ENCODE measurements at places on chromosomes 11 and 22.
A peak's percentile ranks its signal among the peaks of the same experiment; 100 is the strongest.

- DNase-seq = no peak
These were observed 56.0 kb upstream of the B3GNT6 start for GRCh38 chr11:76978239-76978638.

GRCh38 chr11:91081440-91082043, 858.7 kb upstream of the CHORDC1 start:
- no peak for DNase-seq

DNA sequence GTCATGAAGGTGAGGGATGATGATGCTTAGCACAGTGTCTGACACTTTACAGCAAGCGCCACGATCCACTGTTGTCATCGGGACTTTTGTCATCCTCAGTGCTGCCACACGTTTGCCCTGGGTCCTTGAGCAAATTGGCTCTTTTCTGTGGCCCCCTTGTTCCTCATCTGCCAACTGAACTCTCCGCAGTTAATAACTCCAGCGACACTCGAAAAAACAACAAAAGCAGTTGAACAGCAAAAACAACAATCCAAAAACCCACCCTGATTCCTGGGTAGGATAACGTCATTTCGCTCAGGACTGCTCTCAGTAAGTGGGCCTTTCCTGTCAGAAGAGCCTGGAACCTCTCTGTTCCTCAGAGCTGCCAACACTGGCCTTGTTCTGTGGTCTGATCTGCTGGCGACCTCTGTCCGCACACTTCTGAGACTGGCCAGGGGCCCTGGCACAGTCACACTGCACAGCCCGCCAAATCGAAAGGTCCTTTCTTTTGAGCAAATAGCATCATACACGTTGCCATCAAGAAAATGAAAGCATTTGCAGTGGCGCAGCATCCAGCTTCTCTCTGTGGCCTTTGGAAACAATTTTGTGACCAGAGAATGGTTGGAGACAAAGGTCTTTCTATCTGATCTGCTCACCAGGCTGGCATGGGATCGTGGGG, 79.9 kb upstream of the SYT13 start:
- DNase-seq = no peak

- DNase-seq = no peak
These were observed 23.1 kb upstream of the CD82 start for GRCh38 chr11:44542372-44542771.

GRCh38 chr11:45649544-45650165, 15.8 kb downstream of the CHST1 start:
- DNase-seq = no peak

DNA sequence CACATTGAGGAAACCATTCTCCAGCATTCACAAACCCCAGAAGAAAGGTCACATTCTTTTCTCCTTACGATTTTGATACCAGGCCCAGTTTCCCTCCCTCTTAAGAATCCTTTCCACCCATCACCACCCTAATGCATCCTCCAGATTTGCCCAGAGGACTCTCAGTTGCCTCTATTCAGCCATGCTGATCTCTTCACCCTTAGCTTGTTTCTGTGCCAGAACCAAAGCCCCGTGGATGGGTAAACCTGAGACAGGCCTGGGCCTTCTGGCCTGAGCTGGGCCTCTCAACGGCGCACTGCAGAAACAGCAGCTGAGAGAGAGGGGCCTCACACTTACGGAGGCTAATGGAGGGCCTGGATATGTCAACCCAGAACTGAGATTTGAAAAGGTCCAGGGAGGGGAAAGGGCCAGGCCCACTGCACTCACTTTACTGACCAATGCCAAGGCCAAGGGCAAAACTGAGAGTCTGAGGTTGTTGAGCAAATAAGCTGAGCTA, 32.2 kb upstream of the OAF start:
- DNase-seq = no peak

DNA sequence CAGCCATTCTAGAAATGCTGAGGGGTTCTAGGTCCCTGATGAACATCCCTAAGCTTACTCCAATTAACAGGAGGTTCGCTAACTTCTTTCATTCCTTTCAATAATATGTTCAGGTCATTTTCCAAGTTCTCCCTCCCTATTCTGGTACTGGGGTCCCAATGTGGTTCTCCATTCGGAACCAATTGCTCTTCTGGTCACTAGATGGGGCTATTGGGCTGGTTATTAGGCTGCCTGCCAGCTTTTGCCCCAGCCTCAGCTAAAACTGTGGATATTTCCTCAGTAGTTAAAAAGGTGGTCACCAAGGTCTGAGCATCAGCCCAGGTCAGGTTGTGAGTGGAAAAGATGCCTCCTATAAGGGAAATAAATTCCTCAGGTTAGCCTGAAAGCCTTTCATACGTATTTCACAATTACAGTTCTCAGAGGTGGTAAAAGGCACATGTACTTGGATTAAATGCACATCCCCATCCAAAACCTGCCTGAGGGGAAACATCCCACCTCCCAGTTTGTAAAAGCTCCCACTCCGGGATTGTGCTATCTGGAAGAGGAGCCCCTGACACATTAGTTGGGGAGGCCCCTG, 161.1 kb upstream of the CCDC179 start:
- DNase-seq = no peak

- no peak for DNase-seq
These were observed 83.2 kb upstream of the PITPNB start for GRCh38 chr22:28002181-28002700.

GRCh38 chr11:111733016-111733415, 33.2 kb downstream of the PPP2R1B start:
- no peak for DNase-seq

DNA sequence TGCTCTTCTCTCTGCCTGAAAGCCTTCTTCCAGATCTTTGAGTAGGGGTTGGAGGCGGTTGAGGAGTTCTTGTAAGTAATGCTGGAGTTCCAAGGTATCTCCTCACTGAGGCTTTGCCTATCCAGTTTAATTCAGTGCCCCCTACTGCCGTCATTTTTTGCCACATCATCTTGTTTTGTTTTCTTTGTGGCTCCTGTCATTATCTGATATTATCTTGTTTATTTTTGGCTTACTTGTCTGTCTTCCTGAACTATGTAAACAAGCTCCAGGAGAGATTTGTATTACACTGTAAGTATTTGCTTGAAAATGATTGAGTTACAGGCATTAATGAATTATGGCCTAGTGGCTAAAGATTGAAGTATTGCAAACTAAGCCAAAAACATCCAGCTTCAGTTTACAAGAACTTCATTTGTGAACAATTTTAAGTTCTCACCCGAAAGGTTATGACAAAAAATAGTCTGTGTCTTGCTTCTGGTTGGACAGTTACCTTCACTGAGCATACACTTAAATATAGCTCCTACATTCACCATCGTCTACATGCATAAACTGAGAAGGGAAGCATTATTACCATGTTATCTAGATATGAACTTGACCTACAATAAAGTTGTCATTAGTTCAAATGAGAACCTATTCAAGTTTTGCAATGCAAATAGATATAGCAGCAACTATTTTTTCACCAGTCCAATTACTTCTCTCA, 154.8 kb downstream of the ARHGAP42 start:
- DNase-seq = no peak

DNA sequence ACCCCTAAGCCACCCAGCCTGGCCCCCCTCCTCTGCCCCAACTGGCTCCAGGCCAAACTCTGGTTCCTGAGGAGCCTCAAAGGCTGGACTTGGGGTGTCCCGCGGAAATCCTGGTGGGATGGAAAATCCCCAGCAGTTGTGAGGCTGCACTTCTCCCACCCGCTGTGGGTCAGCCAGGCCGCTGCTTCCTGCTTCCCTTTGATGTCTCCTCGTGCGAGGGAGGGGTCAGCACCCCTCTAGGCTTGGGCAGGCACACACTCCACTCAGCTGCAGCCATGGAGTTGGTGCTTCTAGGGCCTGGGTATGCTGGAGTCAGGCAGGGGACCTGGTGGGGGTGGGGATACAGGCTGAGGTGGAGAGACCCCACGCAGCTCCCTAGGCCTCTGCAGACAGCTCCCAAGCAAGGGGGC, 12.0 kb downstream of the KCNQ1OT1 start:
- DNase-seq = no peak

- DNase-seq = no peak
These were observed 1071.4 kb downstream of the JRKL start for GRCh38 chr11:97461044-97461880.

DNA sequence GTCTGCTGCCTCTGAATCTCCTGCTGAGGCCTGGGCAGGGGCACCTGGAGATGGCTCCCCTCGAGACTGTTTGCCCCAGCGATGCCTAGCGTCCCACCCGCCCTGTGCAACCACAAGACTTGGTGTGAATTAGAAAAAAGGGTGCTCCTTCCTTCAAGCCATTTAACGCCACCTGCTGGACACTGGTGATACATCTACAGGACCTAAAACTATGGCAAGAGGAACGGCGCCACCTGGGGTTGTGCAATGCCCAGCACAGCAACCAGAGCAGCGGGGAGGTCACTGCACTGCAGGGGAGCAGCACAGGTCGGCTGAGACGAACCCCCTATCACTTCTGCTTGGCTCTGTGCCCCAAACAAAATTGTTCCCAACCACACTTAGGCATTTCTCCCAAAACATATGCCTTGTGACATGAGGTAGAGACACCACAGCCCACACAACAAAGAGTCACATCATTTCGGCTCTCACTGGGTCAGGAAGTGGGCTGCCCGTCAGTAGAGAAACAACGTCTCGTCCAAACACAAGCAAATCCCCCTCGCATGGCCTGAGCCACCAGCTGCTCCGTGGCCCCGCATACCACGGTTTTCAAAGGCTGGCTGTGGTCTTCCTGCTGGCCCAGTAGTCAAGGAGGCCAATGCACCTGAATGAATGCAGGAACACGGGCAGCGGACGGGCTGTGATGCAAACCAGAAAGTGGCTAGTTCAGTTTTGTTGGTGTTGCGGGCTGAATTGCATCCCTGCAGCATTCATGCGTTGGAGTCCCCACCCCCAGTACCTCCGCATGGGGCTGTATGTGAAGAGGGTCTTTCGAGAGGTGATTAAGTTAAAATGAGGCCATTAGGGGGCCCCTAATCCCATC, 171.9 kb downstream of the SHANK2 start:
- DNase-seq = peak; percentile 23

DNA sequence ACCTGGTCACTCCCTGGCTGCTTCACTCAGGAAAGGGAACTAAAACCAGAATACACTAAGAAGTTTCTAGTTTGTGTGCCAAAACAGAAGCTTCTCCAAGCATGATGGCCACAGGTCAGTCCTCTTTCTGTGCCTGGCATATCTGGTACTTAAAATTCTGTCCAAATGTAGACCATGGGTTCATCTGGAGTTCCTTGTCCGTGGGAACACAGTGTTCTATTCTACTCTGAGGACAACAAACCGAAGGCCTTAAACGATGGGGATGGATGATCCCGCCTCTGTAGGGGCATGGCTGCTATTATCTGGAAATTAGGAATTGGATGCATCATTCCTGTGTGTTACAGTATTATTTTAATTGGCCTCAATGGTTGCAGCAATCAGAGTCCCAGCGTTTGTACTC, 6.1 kb upstream of the DLAT start:
- DNase-seq = no peak

DNA sequence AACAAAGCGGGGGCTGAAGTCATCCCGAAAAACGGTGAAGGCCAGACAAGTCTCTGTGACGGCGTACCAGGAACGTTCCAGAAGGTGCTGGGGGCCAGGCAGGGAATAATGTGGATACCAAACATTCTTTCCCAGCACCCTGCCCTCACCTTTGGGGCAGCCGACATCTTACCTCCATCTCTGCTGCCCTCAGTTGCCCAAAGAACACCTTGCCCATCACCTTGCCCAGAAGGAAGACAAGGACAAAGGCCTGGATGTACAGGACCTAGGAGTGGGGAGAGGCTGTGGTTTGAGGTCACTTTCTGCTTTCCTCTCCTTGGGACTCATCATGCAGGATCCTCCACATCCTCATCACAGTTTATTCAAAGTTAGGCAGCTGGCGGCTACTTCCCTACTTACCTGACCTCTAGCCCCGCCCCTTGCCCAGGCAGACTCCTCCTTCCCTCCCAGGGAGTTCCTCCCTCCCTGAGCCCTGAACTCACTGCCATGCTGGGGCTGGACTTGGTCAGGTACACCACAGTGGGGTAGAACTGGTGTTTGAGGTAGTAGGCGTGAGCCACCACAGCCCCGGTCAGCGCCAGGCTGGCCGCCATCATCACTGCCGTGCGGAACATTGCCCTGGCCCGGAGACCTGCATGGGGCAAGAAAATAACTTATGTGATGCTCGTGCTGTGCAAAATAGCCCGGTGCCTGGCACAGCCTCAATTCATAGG, 1.2 kb downstream of the SYVN1 start:
- no peak for DNase-seq

DNA sequence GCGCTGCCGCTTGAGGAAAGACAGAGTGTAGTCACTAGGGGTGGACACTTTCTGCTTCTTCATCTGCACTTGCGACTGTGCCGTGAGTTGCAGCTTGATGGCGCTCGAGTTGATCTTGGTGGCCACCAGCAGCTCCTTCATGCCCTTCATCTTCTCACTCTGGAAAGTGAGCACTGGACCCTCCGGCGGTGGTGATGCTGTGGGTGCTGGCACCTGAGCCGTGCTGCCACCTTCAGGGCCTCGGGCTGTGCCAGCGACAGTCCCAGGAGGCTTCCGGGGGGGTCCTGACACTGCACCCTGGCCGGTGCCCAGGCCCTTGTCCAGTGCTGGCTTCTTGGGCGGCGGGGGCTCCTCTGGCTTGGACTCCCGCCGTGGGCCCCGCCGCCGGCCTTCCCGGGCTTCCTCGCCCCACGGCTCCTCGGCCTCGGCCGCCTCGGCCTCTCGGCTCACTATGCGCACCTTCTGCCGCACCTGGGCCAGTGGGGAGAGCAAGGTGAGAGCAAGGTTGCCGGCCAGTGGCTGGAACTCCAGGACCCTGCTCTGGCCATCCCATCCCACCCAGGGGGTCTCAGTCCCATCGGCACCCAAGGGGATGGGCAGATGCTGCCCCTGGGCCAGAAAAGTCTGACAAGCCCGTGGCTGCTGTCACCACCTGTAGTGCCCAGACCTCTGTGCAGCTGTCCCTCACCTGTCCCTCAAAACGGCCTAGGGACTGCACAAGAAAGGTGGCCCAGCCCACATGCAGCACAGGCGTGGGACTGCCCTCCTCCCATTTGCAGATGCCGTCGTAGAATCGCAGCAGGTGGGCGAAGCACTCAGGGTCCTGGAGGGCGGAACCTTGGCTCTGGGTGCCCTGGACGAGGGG, 1.6 kb upstream of the MAP4K2 start:
- no peak for DNase-seq

GRCh38 chr11:71976551-71976950, 22.2 kb upstream of the IL18BP start:
- DNase-seq = no peak

- DNase-seq = no peak
These were observed 8.6 kb downstream of the PLA2G6 start for GRCh38 chr22:38172832-38173640.

DNA sequence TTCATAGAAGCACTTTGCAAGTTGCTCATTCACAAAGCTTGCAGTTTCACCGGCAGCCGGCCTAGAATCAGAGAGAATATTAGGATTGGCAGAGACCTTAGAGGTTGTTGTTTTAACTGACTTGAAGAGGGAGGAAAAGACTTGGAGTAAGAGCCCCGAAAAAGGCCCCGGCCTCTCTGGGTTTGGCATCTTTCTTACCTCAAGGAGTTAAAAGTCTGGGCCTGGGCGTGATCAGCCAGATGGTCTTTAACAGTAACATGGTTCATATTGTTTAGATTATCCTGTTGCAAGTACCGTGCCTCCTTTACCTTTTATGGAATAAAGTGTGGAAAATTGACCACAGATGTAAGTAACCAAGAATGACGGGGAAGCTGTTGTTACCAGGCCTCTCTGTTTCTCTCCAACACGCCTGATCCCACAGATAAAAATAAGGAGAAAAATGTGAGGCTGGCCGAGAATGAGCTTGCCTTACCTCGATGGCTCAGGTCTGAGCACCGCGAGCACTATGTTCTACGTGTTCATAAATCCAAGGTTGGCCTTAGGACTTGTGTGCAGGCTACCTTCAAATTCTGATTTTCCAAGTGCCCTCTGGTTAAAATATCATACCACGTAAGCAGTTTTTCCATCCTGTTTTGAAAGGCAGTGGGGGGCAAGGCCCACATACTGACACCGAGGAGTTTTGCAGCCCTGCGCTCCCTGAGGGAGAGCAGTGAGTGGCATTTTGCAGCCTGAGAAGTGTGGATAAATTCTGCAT, 56.4 kb downstream of the PARVA start:
- no peak for DNase-seq
